ENCODE measurements at places on chromosomes 1 and 21.

DNA sequence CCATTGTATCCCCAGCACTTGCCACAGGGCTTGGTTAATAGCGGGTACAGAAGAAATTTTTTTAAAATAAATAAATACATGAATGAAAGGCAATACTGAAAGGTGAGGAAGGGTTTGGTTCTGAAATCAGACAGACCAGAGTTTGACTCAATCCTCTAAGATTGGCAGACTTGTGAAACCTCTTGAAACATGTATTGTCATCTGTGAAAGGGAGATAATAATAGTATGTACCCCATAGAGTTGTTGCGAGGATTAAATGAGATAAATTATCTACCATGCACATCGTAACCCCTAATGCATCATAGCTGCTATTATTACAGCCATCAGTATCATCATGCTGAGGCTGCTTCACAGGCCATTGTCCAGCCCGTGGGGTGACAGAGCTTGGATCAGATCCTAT, 41.4 kb downstream of the S1PR1 start:
- DNase-seq: no peak

- DNase-seq: no peak
These were observed 104.4 kb downstream of the TM2D1 start for GRCh38 chr1:61620536-61620935.

- DNase-seq: no peak
These were observed 181.8 kb downstream of the KAZN start for GRCh38 chr1:14780271-14780670.

DNA sequence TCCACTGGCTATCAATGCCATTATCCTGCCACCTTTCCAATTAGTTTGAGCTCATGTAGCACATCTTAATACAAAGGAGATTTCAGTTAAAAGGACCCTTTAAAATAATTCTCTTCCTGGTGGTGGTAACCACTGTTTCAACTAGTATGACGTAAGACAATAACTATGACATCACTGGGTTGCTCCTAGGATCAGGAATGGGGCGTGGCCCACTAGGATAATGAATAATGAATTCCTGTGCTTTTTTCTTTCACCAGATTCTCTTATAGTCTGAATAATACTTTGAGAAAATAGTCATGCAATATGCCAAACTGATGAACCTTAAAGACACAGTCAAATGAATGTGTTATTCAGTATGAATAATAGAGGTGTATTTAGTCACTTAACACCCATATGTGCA, 10.6 kb upstream of the KIFAP3 start:
- no peak for DNase-seq

DNA sequence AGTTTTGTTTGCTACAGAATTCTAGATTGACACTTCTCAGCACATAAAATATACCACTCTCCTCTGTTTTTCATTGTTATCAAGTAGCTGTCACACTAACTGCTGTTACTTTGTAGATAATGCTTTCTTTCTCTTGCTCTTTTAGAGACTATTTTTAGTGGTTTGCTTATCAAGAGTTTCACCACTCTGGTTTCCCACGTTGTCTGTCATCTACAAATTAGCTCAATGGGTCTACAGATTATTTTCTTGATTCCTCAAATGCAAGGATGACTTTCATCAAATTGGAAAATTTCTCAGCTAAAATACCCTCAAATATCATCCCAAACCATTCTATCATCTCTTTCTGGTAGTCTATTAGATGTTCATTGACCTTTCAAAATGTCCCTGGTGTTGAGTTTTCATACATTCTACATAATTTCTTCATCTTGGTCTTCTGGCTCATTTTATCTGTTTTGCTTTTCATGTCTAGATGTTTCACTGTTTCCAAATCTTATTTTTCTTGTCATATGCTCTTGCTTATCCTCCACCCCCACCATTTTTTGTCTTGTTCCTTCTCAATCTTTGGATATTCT, 122.5 kb downstream of the TRIM33 start:
- DNase-seq: no peak

- no peak for DNase-seq
These were observed 121.2 kb downstream of the CDC42BPA start for GRCh38 chr1:227197064-227197463.

- no peak for DNase-seq
These were observed 105.2 kb upstream of the TSPAN2 start for GRCh38 chr1:115194506-115194905.

DNA sequence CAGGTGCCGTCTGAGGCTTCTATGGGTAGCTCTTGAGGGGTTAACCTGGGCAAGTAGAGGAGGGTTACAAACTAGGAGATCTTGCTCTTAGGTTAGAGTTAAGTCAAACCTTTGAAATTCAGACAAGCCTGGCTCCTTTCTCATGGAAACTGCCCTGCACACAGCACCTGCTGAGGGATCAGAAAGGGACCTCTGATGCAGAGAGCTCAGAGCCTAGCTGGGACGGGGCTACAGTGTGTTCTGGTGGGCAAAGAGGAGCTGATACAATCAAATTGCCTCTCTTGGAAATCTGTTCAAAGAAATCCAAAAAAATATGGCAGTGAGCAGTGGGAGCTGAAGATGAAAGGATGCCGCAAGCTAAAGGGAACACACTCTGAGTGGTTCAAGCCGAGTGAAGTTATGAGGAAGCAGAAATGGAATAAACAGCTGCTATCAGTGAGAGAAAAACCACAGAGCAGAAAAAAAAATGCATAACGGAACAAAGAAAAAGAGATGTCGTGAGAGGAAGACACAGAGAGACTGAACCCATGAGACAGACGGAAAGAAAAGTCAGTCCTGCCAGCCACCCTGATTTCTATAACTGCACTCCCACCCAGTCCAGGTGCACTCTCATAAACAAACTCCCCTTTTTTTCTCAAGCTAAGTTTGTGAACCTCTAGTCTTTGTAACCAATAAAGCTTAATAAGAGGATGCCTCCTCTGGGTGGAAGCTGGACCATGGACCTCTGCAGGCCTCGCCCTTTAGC, 26.6 kb downstream of the PAFAH2 start:
- no peak for DNase-seq

GRCh38 chr1:59212706-59213105, 84.2 kb upstream of the FGGY start:
- no peak for DNase-seq

DNA sequence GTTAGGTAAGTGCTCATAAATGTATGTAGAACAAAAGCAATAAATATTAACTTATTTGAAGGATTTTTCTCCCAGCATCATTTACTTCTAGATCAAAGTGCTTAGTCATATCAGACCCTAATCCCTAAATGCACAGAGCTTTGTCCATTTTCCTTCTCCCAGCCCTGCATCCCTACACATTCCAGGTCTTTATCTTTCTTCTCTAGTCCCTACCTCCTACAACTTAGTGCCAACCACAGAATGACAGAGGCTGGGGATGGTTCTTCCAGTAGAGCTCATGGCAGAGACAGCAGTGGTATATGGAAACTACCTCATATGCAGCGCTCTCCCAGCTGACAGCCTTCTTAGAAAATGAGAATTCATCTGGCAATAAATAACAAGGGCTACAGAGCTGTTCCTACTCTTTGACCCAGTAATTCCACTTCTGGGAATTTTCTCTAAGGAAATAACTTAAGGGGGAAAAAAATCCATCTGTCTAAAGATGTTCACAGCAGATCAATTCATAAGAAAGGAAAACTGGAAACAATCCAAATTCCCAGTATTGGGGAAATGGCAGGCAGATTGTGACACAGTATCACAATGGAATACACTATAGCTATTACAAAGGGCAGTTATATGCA, 62.9 kb upstream of the ROR1 start:
- DNase-seq: peak; percentile 17

GRCh38 chr1:236636017-236636416, 31.7 kb upstream of the HEATR1 start:
- no peak for DNase-seq

- DNase-seq: no peak
These were observed 30.2 kb upstream of the NEK2 start for GRCh38 chr1:211705467-211706091.

GRCh38 chr1:40789661-40790430, 6.3 kb downstream of the KCNQ4 start:
- no peak for DNase-seq

GRCh38 chr1:156876281-156876680, 15.6 kb downstream of the NTRK1 start:
- DNase-seq: peak; percentile 24

- DNase-seq: no peak
These were observed 46.0 kb downstream of the DPH5 start for GRCh38 chr1:100979631-100980030.

DNA sequence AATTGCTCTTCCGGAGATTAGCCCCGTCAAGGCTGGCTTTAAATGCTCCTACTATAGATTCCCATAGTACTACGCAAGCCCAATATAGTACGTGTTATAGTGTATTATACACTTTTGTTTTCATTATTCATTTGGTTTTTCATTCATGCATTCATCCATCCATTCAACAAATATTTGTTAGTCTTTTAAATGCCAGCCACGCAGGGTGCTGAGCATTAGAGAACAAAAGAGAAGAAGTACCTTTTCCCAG, 513 bp upstream of the RAB3GAP2 start:
- DNase-seq: no peak

DNA sequence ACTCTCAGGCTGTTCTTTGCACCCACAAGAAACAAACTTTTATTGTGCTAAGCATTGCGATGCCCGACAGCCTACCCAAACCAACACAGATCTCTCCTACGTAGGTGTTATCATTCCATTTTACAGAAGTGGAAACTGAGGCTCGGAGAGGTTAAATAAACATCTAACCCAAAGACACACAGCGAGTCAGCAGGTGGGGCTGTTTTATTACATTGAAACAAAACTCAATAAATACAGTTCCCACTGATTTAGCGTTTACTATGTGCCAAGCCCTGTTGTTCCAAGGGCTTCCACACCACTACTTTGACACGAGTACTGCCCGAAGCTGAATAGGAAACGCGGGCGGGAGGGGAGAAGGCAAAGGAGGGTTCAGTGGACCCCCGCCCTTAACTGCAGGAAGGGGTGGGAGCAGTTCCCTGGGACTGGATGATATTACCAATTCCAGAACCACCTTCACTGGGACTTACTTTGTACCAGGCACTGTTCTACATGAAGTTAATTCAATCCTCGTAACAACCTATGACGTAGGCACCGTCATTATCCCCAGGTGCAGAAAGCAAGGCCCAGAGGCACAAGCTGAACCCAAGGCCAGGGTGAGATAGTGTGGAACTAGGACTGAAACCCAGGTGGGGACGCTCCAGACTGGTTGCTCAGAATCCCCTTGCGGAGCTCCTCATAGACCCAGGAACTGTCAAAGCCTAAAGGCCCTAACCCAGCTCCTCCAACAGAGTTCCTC, 19.3 kb upstream of the ALDH4A1 start:
- DNase-seq: no peak

DNA sequence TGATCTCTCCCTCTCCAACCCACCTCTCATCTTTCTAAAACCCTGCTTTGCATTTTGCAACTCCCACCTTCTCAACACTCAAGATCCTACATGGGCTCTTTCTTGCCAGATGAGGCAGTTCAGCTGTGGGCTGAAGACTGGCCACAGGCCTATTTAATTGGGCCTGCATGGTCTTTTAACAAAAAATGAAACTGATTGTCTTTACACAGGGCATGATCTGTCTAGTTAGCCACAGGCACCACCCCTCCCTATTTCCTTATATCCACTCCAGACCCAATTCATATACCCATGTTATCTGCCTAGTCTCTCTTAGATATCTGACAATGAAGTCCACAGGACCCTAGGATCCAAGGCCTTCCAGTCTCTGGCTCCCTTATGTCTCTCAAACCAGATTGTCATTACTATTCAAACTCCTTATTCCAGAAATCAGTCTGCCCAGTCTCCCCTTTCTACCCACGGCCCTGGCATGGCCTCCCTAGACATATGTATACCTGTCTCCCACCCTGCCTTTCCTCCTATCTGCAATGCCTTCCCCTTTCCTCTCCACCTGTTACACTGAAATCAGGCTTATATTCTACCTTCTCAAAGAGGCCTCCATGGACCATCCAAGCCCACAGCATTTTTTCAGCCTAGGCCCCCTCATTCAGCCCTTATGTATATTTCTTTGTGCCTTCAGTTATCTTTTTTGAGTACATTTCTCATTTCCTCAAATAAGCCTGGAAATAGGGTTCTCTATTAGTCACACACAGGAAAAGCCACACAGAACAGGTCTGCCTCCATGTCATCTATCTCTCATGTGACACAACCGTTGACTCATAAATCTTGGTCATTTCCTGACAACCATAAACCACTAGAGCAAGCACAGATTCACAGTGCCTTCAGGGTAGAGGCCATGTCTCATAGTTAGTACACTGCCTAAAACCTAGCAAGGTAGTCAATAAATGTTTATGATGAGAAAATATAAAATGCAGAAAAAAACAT, 39.0 kb downstream of the LPAR3 start:
- no peak for DNase-seq

- DNase-seq: peak; percentile 64
These were observed 182.6 kb downstream of the VAV3 start for GRCh38 chr1:107782217-107782845.

DNA sequence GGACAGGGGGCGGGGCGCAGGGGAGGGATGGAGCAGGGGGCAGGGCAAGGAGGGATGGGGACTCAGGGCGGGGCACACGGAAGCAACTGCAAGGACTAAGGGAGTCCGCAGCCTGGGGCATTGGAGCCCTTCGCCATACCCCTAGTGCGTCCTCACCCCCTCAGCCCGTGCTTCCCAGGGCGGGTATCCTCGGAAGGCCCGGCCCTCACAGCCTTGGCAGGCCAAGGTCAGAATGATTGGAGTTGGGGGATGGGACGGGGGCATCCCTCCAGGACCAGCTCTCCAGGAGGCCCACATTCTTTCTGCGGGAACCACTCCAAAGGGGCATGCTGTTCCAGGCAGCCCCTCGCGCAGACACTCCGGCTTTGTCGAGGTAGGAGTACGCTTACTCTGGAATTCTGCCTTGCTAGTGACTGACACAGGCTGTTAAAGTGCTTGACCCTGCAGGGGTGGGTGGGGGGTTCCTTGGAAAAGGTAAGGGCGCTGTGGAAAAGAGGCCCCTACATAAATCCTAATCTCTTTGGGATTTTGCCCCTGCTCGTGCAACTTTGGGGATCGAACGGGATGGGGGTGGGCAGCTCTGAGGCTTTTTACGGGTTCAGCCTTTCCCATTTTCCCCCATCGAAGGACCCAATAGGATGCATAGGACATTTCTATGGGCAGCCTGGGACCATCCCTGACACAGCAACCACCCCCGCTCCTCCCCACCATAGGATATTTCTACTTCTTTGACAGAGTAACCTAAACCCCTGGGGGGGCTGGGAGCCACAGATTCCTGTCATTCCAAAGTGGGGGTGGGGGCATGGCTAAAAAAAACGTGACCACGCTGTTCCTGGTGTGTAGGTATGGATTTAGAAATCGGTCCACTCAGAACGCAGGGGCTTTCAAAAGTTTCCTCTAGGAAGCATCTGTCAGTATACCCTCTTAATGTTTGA, 738 bp upstream of the TRIM11 start:
- no peak for DNase-seq

Measured in spinal cord (tissue), 10 donors.